Breast epithelium (tissue), 4 donors: ENCODE measurements at places on chromosomes 5 and 9. TPM values are rescaled to one million over a fixed set of nuclear protein-coding genes. Genes with fewer than 3 reads are reported as not detected.

CPEB4 gene
- total RNA-seq, result 71.7 TPM

DNA sequence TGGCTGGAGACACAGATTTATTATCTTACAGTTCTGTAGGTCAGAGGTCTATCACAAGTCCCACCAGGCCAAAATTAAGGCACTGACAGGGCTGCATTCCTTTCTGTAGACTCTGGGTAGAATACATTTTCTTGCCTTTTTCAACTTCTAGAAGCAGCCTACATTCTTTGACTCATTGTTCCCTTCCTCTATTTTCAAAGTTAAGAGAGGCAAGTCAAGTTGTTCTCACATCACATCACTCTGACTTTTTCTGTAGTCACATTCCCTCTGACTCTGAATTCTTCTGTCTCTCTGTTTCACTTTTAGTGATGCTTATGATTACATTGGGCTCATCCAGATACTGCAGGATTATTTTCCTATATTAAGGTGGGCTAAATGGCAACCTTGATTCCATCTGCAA, 119.0 kb downstream of the MELK start:
- no peak overlapping the region for H3K27ac ChIP-seq
- no peak for DNase-seq
- no peaks in the 10 kb centered on the region for H3K27me3 ChIP-seq
- H3K36me3 ChIP-seq, result no peaks in the 10 kb centered on the region
- no peak overlapping the region for H3K4me3 ChIP-seq

CDK5RAP2 gene
- total RNA-seq, result 60.6 TPM

TTLL11 gene
- total RNA-seq, result 9.0 TPM

SURF2 gene
- total RNA-seq, result 25.2 TPM

GRCh38 chr5:24102010-24102409, 542.8 kb downstream of the CDH10 start:
- no peaks in the 10 kb centered on the region for H3K4me1 ChIP-seq
- H3K27ac ChIP-seq, result no peak overlapping the region
- no peak overlapping the region for H3K4me3 ChIP-seq
- no peak for DNase-seq

- DNase-seq, result no peak
- no peak overlapping the region for H3K4me3 ChIP-seq
- H3K36me3 ChIP-seq, result no peaks in the 10 kb centered on the region
- H3K27me3 ChIP-seq, result no peaks in the 10 kb centered on the region
- no peak overlapping the region for H3K27ac ChIP-seq
Observed at GRCh38 chr5:124065508-124065907, 553.5 kb downstream of the CSNK1G3 start.

DNA sequence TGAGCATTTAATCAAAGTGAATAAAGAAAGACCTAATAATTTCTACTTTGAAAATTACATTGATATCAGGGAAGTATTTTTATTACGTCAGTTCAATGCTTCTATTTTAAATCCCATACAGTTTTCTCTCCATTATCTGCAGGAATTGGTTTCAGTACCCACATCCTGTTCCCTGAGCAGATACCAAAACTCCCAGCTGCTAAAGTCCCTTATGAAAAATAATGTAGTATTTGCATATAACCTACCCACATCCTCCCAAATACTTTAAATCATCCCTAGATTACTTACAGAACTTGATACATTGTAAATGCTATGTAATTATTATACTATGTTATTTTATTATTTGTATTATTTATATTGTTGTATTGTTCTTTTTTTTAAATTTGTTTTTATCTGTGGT, 125.4 kb upstream of the MINAR2 start:
- H3K4me1 ChIP-seq, result no peaks in the 10 kb centered on the region
- H3K36me3 ChIP-seq, result no peaks in the 10 kb centered on the region
- H3K27ac ChIP-seq, result no peak overlapping the region
- DNase-seq, result no peak

- H3K4me1 ChIP-seq, result no peaks in the 10 kb centered on the region
- no peaks in the 10 kb centered on the region for H3K36me3 ChIP-seq
- H3K4me3 ChIP-seq, result no peak overlapping the region
- no peak overlapping the region for H3K27ac ChIP-seq
- H3K27me3 ChIP-seq, result no peaks in the 10 kb centered on the region
- DNase-seq, result no peak
Observed at GRCh38 chr5:61881821-61882487, 424.1 kb upstream of the KIF2A start.

CDO1 gene
- 47.7 TPM for total RNA-seq

- H3K27me3 ChIP-seq, result no peaks in the 10 kb centered on the region
- H3K4me1 ChIP-seq, result no peaks in the 10 kb centered on the region
- peak overlapping the region; percentile 35 for H3K27ac ChIP-seq
- no peak for DNase-seq
- no peaks in the 10 kb centered on the region for H3K36me3 ChIP-seq
Observed at GRCh38 chr5:91403438-91403837, 20.3 kb upstream of the ARRDC3 start.

DNA sequence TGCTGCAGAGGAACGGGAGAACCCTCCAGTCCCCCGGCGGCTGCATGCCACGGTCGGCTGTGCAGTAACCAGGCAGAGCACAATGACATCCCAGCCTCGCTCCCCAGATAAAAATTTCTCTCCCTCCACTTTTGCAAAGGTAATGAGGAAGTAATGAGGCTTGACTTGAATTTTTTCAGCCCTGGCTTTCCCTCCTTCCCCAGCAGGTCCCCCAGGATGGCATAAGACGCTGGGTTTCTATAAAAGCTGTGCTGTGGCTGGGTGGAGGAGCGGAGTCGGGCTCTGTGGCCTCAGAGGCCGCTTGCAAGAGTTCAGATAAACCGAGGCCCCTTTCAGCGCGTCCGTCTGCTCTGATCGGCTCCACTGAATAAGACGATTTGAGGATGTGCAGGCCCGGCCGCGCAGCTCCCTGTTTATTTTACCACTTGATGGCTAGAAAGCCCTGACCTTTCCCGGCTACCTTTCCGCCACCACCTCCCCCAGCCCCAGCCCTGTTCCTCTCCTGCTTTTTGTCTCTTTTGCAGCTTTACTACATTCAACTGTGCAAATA, 351.9 kb upstream of the IRX2 start:
- peaks cover 7% of the 10 kb centered on the region for H3K27me3 ChIP-seq
- no peak for DNase-seq
- no peaks in the 10 kb centered on the region for H3K36me3 ChIP-seq
- H3K4me1 ChIP-seq, result no peaks in the 10 kb centered on the region

GRCh38 chr9:92424340-92424739, at the start of gene OMD:
Gene OMD, minus strand, starts transcription at chr9:92424471. Its CDS starts 6,913 bp downstream, at chr9:92417558.
- no peak for DNase-seq
- H3K27me3 ChIP-seq, result no peaks in the 10 kb centered on the region
- H3K4me3 ChIP-seq, result peak within 1 kb of the TSS; percentile 26
- no peaks in the 10 kb centered on the region for H3K4me1 ChIP-seq
- H3K36me3 ChIP-seq, result no peaks in the 10 kb centered on the region
- H3K27ac ChIP-seq, result no peak within 1 kb of the TSS

DNA sequence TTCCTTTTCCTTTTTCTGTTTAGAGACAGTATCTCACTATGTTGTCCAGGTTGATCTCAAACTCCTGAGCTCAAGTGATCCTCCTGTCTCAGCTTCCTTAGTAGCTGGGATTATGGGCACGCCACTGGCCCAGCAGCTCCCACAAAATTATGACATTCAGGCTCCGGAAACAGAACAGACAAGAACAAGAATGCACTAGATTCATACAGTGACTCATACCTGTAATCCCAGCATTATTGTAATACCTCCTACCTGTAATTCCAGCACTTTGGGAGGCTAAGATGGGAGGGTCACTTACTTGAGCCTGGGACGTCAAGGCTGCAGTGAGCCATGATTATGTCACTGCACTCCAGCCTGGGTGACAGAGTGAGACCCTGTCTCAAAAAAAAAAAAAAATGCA, 26.7 kb upstream of the B4GALT1 start:
- no peak overlapping the region for H3K27ac ChIP-seq
- H3K36me3 ChIP-seq, result no peaks in the 10 kb centered on the region
- DNase-seq, result no peak
- H3K4me3 ChIP-seq, result no peak overlapping the region

HSDL2 gene
- total RNA-seq, result 30.7 TPM

DNA sequence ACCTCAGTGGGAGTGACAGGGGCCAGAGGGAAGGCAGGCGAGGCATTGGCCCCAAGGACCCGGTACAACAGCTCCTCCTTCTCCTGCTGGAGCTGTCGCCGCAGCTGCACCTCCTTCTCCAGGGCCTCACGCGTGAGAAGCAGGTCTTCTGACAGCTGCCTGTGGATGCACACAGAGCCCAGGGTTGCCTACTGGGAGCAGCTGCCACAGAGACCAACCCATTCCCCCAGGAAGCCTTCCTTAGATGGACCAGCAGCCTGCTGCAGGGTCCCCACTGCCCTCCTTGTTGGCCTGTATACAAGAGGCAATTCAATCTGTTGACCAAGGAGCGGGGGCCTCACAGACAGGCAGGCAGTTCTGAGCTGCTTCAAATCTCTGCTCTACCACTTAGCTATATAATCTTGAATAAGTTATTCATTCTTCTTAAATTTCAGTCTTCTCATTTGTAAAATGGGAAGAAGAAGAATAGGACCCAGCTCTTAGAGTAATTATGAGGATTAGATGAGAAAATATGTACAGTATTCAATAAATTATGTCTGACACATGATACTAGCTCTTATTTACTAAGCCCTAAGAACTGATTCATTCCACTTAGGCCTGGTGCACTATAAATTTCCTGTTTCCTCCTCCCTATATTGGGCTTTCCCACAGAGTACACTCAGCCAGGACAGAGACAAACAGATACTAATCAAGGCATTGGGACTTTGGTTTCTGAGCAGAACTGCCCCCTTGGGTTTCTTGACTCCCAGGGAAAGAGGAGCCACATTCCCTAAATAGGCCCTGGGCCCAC, 26.1 kb upstream of the ANXA6 start:
- H3K4me1 ChIP-seq, result no peaks in the 10 kb centered on the region
- H3K4me3 ChIP-seq, result no peak overlapping the region
- H3K27ac ChIP-seq, result no peak overlapping the region
- no peaks in the 10 kb centered on the region for H3K27me3 ChIP-seq
- no peaks in the 10 kb centered on the region for H3K36me3 ChIP-seq

- no peak for DNase-seq
- no peaks in the 10 kb centered on the region for H3K27me3 ChIP-seq
- peak overlapping the region; percentile 97 for H3K27ac ChIP-seq
- H3K36me3 ChIP-seq, result no peaks in the 10 kb centered on the region
Observed at GRCh38 chr5:139651853-139652787, 4.0 kb downstream of the CXXC5 start.

DNA sequence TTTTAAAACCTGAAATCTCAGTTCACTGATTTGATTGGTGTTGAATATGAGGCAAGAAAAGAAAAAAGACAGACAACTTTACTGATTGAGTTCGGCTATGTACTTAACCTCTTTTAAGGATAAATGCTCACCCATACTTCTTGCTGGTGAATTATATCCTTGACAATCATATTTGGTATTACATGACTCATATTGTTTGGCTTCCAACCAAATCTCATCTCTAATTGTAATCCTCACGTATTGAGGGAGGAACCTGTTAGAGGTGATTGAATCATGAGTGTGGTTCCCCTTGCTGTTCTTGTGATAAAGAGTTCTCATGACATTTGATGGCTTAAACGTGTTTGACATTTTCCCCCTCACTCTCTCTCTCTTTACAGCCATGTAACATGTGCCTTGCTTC, 255.6 kb upstream of the IZUMO3 start:
- no peak overlapping the region for H3K4me3 ChIP-seq
- no peaks in the 10 kb centered on the region for H3K4me1 ChIP-seq
- no peak overlapping the region for H3K27ac ChIP-seq
- H3K36me3 ChIP-seq, result no peaks in the 10 kb centered on the region

SLC4A9 gene
- not detected for total RNA-seq

GRCh38 chr9:126291925-126292324, 34.7 kb upstream of the MVB12B start:
- H3K36me3 ChIP-seq, result no peaks in the 10 kb centered on the region
- H3K4me3 ChIP-seq, result no peak overlapping the region
- H3K27me3 ChIP-seq, result no peaks in the 10 kb centered on the region
- no peaks in the 10 kb centered on the region for H3K4me1 ChIP-seq

DNA sequence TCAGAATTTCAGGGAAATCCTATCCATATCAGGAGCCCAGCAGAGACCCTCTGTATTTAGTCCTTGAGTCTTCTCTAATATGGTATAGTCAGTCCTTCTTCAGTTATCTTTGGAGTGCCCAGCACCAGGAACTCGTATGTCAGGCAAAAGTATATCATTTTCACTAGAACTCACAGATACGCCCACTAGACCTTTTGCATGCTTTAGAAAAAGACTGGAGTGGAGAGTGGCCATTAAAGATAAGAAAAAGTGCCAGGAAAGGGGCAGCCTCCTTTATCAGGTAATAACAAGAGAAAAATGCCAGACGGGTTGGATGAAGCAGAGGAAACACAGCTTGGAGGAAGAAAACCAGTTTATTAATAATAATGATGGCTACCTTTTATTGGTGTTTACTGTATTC, 63.5 kb downstream of the GPR21 start:
- H3K27ac ChIP-seq, result no peak overlapping the region
- no peaks in the 10 kb centered on the region for H3K36me3 ChIP-seq
- no peak for DNase-seq
- H3K4me1 ChIP-seq, result no peaks in the 10 kb centered on the region

DNA sequence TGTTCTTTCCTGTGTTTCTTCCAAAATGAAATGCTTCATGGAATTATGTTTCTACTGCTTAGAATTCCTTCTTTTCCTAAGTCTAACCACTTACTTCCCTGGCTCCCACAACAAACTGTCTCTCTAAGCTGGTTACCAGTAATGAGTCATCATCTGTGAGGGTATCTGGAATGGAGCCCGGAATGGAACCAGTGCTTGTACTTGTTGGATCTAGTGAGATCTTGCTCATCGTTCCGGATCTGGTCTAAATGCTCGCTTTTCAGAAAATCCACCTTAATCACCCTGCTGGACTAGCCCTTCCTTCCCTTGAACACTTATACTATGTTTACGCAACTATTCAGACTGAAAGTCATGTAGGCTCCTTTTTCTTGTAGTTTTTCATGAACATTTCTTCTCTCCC, 184.8 kb downstream of the PBX3 start:
- peak; percentile 53 for DNase-seq
- no peak overlapping the region for H3K27ac ChIP-seq
- H3K4me3 ChIP-seq, result no peak overlapping the region
- no peaks in the 10 kb centered on the region for H3K4me1 ChIP-seq
- no peaks in the 10 kb centered on the region for H3K36me3 ChIP-seq
- H3K27me3 ChIP-seq, result no peaks in the 10 kb centered on the region

DNA sequence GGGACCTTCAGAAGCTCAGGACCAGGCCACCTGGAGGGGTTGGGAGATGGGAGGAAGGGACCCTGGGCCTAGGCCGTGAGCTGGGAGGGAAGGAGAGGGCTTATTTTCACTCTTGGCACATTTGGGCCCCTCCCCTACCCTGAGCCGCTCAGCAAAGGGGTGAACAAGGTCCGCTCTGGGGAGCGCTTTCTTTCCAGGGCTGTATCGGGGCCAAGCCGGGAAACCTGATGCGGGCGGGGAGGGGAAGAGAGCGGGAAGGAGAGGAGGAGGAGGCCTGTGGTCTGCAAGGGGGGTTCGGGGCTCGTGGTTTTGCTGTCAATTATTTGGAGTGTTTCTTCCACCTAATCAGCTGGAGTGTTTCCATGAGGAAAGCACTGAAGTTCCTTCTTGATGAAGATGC, 62.7 kb upstream of the RXRA start:
- H3K27me3 ChIP-seq, result no peaks in the 10 kb centered on the region
- no peak overlapping the region for H3K4me3 ChIP-seq
- DNase-seq, result no peak
- no peak overlapping the region for H3K27ac ChIP-seq
- no peaks in the 10 kb centered on the region for H3K4me1 ChIP-seq

HRH2 gene
- 0.73 TPM for total RNA-seq

MAN1B1 gene
- 62.8 TPM for total RNA-seq

FGD3 gene
- total RNA-seq, result 10.4 TPM

SHISAL2B gene
- not detected for total RNA-seq
